ENCODE measurements at places on chromosomes 6 and 20. TPM values are rescaled to one million over a fixed set of nuclear protein-coding genes. Genes with fewer than 3 reads are reported as not detected.

Gene HTR1B
- 1.5 TPM for total RNA-seq

Gene TFAP2D
- not detected for total RNA-seq

Gene SLC22A1
- total RNA-seq = 1.2 TPM

Gene PHACTR3
- total RNA-seq = 0.30 TPM

Gene FAM217A
- total RNA-seq = not detected

Gene WASF1
- total RNA-seq = 28.9 TPM

Gene F13A1
- total RNA-seq = 1.3 TPM

Gene TMEM244
- total RNA-seq = not detected

Gene BNIP5
- total RNA-seq = not detected

Gene CAP2
- 7.2 TPM for total RNA-seq

Gene ANKRD6
- total RNA-seq = 12.6 TPM

Gene CST4
- total RNA-seq = not detected

All from WTC11 (cell line).